Uterus (tissue), 4 donors: ENCODE measurements at places on chromosomes 5 and 9. TPM values are rescaled to one million over a fixed set of nuclear protein-coding genes. Genes with fewer than 3 reads are reported as not detected.

DNA sequence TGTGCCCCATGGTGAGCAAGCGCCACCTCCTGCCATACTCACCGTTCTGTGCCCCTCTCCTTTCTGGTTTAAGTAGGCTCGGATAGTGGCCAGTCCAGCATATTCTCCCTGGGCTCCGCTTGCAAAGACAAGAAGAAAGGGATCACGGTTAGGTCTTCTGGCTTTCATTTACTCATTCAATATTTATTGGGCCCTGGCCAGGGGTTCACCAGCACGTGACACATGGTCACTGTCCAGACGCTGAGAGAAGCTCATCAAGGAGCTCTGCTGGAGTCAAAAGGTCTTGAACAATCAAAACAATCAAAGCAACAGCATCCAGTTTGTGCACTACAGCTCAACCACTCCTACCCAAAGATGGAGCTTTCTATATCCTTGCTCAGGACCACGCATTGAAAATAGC is 80.2 kb downstream of the GLDC start:
- no peak overlapping the region for H3K4me3 ChIP-seq
- DNase-seq: no peak
- H3K27me3 ChIP-seq: no peaks in the 10 kb centered on the region
- H3K36me3 ChIP-seq: no peaks in the 10 kb centered on the region

DNA sequence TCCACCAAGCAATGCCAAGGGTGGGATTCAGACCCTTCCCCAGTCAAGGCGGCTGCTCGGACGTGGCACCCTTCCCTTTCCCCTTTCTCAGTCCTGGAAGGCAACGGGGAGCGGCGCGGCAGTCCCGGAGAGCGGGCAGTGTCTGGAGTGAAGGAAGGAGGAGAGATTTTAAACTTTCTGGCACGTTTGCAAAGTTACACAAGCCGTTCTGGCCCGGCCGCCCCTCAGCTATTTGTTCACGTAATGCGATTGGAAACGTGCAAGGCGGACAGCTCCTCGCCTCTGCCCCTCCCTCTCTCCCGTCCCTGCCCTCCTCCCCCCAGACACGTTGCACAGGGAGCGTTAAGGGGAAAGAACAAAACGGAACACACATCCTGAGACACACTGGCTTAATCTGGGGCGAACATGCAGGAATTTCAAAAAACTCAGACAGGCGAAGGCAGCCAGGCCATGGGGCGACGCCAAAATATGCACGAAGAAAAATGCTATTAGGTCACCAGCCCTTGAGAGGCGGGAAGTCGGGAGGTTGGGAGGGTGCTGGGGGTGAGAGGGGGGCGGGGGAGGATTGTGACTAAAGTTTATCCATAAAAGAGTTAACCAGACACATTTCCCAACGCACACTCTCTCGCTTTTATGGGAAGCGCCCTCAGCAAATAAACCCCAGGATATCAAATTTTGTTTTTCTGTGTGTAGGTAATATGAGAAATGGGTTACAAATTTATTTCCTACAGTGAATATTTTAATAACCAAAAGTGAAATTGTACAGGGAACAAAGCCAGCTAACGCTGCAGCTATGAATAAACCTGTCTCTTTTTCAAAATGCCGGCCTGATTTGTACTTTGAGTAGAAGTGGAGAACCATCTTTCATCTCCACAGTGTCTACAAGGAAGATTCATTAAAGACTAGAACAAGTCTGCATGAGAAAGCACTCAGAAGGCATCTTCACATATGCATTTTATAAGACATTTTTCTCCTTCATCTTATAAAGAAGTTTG is at the start of gene LOX:
Gene LOX (minus strand): TSS at position 144 of the 995 bp plus-strand sequence. CDS start 274 bp downstream, outside the sequence.
- H3K27me3 ChIP-seq: no peaks in the 10 kb centered on the region
- peak within 1 kb of the TSS; percentile 36 for H3K27ac ChIP-seq
- peak; percentile 85 for DNase-seq
- H3K4me3 ChIP-seq: peak within 1 kb of the TSS; percentile 48

- H3K27me3 ChIP-seq: no peaks in the 10 kb centered on the region
- DNase-seq: no peak
Observed at GRCh38 chr5:27708534-27708933, 670.1 kb upstream of the CDH9 start.

DNA sequence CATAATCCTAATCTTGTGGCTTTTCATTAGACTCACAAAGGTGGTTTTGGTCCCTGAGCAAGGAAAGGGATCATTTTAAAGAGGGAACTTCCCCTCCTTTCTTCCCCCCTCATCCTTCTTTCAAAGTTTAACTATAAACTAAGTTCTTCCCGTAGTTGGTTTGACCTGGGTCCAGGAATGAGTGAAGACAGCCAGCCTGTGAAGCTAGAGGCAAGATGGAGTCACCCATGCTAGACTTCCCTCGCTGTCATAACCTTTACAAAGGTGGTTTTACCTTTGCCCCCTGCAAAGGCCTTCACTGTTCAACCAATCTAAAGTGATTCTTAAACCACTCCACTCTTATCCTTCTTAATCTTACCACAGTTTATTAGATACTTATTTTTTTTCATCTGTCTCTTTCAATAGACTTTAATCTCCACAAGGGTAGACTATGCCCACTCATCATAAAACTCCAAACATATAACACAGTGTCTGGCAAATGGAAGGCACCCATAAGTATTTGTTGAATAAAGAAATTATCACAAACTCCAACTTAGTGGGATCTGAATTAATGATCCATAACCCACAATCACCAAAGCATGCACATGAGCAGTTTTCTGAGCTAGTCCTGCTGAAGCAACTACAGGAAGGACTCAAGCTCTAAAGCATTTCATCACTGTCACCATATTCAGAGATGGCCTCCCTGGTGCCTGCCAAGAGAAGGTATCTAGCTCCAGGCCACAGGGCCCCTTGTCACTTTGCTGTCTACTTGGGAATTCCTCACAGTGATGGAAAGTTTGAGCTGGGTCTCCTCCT is 369.0 kb downstream of the SPOCK1 start:
- no peak overlapping the region for H3K27ac ChIP-seq
- no peaks in the 10 kb centered on the region for H3K36me3 ChIP-seq
- no peaks in the 10 kb centered on the region for H3K27me3 ChIP-seq
- H3K4me1 ChIP-seq: no peaks in the 10 kb centered on the region

DNA sequence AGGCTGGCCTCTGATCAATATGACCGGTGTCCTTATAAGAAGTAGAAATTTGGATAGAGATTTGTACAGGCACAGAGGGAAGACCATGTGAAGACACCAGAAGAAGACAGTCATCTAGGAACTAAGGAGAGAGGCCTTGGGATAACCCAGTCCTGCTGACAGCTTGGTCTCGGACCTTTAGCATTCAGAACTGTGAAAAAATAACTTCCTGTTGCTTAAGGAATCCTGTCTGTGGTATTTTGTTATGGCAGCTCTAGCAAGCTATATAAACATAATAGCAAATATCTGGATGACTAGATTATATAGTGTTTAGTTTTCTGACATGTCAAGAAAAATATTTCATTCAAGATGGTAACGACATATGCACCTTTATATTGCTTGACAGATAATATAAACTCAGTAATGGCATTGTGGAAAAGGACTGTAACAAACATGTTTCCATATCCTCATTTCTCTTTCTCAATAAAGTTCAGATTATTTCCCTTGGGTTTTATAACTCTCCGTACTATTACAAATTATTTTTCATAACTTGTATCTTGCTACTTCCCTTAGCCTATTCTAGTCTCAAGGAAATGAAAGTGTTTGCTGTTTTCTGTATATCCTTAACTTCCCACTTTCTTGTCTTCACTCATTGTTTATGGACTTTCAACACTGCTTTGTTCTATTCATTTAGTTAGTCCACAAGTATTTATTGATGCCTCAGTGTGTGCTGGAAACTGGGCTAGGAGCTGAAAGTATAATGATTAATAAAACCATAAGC is 62.4 kb downstream of the KIAA1958 start:
- H3K36me3 ChIP-seq: no peaks in the 10 kb centered on the region
- H3K4me1 ChIP-seq: peaks cover 3% of the 10 kb centered on the region

DNA sequence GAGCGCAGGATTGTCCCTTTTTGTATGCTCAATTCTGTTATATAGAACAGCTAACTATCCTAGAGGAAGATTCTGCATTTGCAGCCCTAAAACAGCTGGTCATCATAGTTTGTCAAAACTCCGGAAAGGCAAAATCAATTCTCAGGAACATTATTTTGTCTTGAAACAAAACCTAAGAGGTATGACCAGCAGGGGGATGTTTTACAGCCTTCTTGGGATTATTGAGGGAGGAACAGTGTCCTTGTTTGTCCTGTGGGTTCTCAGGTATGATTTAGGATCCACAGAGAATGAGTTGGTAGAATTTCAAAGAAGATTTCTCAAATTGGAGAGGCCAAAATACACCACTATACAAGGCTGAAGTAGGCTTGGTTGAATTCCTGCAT is 136.4 kb downstream of the ZSWIM6 start:
- no peaks in the 10 kb centered on the region for H3K36me3 ChIP-seq
- DNase-seq: no peak
- no peak overlapping the region for H3K4me3 ChIP-seq
- H3K4me1 ChIP-seq: peaks cover 6% of the 10 kb centered on the region
- no peak overlapping the region for H3K27ac ChIP-seq
- H3K27me3 ChIP-seq: no peaks in the 10 kb centered on the region

DNA sequence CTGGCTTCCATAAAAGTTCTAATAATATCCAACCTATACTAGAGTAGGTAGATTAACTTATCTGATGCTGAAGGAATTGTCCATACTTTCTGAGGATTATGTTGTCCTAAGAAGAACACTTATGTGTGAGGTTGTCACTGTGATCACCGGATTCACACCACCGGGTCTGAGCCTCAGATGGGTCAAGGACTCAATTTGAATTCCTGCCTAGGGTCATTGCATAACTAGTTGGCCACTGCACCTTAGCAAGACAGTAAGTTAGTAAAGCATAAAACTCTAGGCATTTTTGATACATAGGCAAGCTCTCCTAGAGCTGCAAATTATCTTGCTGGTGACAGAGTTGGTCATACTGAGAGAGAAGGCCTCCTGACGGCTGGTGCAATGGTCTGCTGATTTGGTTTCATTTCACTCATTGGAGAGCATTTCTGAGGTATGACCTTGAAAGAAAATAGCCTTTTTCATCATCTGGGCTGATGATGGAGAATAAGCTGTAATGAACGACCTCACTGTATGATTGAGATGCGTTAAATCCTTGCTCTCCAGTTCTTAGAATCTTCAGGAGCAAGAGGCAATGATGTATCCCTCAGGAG is 72.0 kb upstream of the CKMT2 start:
- H3K4me1 ChIP-seq: no peaks in the 10 kb centered on the region
- DNase-seq: no peak
- no peak overlapping the region for H3K4me3 ChIP-seq
- H3K27ac ChIP-seq: no peak overlapping the region
- H3K27me3 ChIP-seq: no peaks in the 10 kb centered on the region
- no peaks in the 10 kb centered on the region for H3K36me3 ChIP-seq

- DNase-seq: no peak
- H3K27me3 ChIP-seq: no peaks in the 10 kb centered on the region
- H3K4me1 ChIP-seq: peaks cover 3% of the 10 kb centered on the region
Observed at GRCh38 chr9:121324316-121324715, 45.7 kb downstream of the STOM start.

GRCh38 chr5:172740428-172741205 is 30.4 kb downstream of the DUSP1 start:
- H3K27me3 ChIP-seq: no peaks in the 10 kb centered on the region
- peak overlapping the region; percentile 76 for H3K27ac ChIP-seq
- peak; percentile 71 for DNase-seq
- no peak overlapping the region for H3K4me3 ChIP-seq
- H3K36me3 ChIP-seq: no peaks in the 10 kb centered on the region

- H3K4me1 ChIP-seq: no peaks in the 10 kb centered on the region
- DNase-seq: no peak
Observed at GRCh38 chr5:36079200-36079781, 12.6 kb upstream of the UGT3A2 start.

GRCh38 chr5:154779105-154779504 is 23.9 kb downstream of the LARP1 start:
- no peak for DNase-seq
- H3K27ac ChIP-seq: no peak overlapping the region
- no peaks in the 10 kb centered on the region for H3K36me3 ChIP-seq

- H3K4me1 ChIP-seq: no peaks in the 10 kb centered on the region
- no peak overlapping the region for H3K27ac ChIP-seq
Observed at GRCh38 chr5:102902135-102902448, 147.0 kb downstream of the PAM start.

DNA sequence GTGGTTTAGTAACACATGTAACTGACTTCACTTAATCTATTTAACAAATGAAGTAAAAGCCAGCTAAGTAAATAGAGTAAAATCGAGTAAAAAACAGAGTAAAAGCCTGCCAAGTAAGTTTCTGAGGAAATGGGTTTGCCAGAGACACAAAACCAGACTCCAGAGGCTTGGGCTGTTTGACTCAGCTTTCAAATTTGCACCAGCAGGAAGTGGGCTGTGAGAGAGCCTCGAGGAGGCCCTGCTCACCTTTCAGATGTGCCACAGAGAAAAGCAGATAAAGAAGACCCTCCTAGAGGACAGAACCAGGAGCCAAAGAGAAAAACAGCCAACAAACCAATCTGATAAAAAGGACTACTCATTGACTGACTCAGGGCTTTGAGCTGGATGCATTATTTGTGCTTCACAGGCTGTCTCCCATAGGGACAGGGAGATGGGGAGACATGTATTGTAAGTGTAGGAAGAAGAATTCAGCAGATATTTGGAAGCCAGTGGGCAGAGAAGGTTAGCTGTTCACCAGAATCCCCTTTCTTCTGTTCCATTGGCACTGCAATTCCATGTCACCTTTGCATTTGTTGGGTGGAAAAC is 14.4 kb upstream of the AMACR start:
- H3K4me1 ChIP-seq: no peaks in the 10 kb centered on the region
- peak overlapping the region; percentile 43 for H3K27ac ChIP-seq
- no peak for DNase-seq
- H3K27me3 ChIP-seq: no peaks in the 10 kb centered on the region

- DNase-seq: no peak
- H3K4me3 ChIP-seq: no peak overlapping the region
- no peak overlapping the region for H3K27ac ChIP-seq
- no peaks in the 10 kb centered on the region for H3K4me1 ChIP-seq
- no peaks in the 10 kb centered on the region for H3K27me3 ChIP-seq
Observed at GRCh38 chr5:65356274-65356673, 125.4 kb downstream of the ADAMTS6 start.

GRCh38 chr9:135265931-135266330 is 178.5 kb downstream of the OLFM1 start:
- H3K36me3 ChIP-seq: no peaks in the 10 kb centered on the region
- H3K4me1 ChIP-seq: no peaks in the 10 kb centered on the region
- no peak for DNase-seq
- no peak overlapping the region for H3K4me3 ChIP-seq
- H3K27me3 ChIP-seq: no peaks in the 10 kb centered on the region

GRCh38 chr5:9419794-9420193 is 126.1 kb downstream of the SEMA5A start:
- no peaks in the 10 kb centered on the region for H3K36me3 ChIP-seq
- DNase-seq: no peak
- no peaks in the 10 kb centered on the region for H3K4me1 ChIP-seq
- H3K4me3 ChIP-seq: no peak overlapping the region
- no peaks in the 10 kb centered on the region for H3K27me3 ChIP-seq

- no peak for DNase-seq
- H3K27ac ChIP-seq: no peak overlapping the region
- no peaks in the 10 kb centered on the region for H3K4me1 ChIP-seq
- H3K27me3 ChIP-seq: no peaks in the 10 kb centered on the region
Observed at GRCh38 chr5:168184103-168184502, 107.3 kb upstream of the WWC1 start.

PSAT1 gene
- total RNA-seq: not detected

NELFB gene
- 46.2 TPM for total RNA-seq

GKAP1 gene
- total RNA-seq: 13.1 TPM

NMUR2 gene
- not detected for total RNA-seq

VCAN gene
- 58.2 TPM for total RNA-seq

EGFL7 gene
- 179 TPM for total RNA-seq

TAF11L5 gene
- not detected for total RNA-seq

OR1L1 gene
- total RNA-seq: not detected
